Epithelial cell of umbilical artery (primary cell): ENCODE measurements at places on chromosomes 5 and 9. TPM values are rescaled to one million over a fixed set of nuclear protein-coding genes. Genes with fewer than 3 reads are reported as not detected.

ABLIM3 gene
- total RNA-seq, result 4.5 and 8.8 TPM in 2 replicates

YIPF5 gene
- total RNA-seq, result 97.3 and 129 TPM in 2 replicates

FREM1 gene
- under 0.01 TPM in 2 replicates for total RNA-seq

SARDH gene
- total RNA-seq, result 0.65 and 0.91 TPM in 2 replicates

TXNDC15 gene
- 106 and 165 TPM in 2 replicates for total RNA-seq

RAI14 gene
- 115 and 199 TPM in 2 replicates for total RNA-seq

N4BP3 gene
- 28.1 and 30.2 TPM in 2 replicates for total RNA-seq

KCNT1 gene
- not detected in 2 replicates for total RNA-seq
